GM12892 (cell line): ENCODE measurements at places on chromosomes 7 and 10.

DNA sequence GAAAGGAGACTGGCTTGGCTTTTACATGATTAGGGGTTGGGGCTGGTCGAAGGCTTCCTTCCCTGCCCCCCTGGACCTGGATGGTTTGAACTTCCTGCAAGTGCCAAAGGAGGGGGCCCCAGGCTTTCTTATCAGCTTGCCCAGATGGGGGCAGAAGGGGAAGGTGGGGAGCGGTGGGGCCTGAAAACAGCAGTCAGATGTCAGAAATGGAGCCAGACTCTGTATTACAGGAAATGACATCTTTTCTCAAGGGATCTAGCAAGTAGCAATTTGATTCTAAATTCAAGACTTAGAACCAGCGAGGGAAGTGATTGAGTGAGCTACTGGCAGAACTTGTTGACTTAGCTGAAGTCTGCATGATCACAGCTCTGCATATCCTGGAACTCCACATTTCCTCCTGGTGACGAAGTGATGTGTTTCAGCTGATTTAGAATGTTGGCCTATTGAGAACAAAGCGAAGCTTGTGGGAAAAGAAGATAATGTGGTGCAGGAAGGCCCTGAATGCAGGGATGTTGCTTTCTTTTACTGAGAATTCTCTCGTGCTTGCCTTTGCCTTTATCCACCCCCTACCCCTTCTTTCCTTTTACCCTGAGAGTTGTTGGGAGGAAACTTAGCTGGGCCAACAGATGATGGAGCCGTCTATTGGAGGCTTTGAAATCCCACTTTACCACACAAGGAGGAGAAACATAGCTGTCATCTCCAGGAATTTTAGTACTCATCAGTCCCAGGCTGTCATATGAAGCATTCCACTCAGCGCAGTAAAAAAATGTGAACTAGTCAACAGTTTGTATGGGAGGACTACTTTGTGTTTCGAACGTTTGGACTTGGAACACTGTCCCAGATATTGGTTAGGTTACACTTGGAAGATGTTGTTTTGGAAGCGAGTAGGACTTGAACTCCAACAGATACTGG, 43.2 kb downstream of the CCNY start:
- DNase-seq: no peak

DNA sequence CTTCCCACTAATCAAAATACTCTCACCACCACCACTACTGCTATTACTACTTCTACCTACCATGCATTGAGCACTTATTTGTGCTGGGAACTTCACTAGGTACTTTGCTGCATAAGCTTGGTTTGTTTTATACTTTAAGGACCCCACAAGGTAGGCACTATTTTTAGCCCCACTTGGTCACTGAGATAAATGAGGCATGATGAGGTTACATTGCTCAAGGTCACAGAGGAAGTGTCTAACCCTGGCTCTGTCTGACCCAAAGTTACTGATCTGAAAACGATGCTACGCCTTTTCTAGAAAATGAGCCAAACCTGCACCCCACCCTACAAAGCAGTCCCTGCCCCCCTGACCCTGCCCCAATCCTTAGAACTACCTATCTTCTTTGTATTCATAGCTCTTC, 35.6 kb downstream of the NRP1 start:
- DNase-seq: no peak

DNA sequence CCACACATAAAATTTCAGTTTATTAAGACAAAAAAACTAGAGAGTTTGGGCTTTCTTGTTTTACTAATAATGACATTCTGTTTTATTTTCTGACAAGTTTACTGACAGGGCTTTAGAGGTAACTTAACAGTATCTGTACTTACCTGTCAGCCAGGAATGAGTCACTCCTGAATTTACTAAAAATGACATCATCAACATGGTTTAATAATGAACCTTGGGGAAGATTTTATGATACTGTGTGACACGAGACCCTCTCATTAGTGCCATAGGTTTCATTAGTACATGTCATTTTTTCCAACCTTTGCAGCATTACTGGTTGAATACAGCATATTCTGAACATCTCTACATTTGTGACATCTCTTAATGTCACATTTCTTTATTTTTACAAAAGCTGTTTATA, 131.1 kb downstream of the KCND2 start:
- DNase-seq: no peak

GRCh38 chr7:13189668-13190067, 502.2 kb downstream of the ARL4A start:
- DNase-seq: no peak

DNA sequence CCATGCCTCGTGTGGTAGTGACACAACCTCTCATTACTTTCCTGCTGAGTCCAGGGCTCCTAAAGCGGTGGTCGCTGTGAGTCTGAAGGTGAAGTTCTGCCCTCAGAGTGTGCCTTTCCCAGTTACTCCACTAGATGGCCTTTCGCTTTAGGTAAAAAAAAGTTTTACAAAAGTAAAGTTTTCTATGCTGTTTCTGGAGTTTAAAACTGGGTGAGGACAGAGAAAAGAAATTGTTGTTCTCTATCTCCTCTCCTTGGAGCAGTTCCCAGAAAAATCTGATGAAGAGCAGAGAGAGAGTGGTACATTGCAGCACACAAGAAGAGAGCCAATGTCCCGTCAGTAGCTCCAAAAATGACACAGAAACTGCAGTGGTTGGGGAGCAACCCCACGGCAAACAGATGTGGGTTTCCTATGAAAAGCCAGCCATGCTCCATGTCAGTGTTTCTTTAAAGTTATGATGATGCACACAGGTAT, 257.1 kb downstream of the GLI3 start:
- DNase-seq: no peak

- DNase-seq: no peak
Measured at GRCh38 chr7:37833107-37833817, 15.1 kb upstream of the NME8 start.

DNA sequence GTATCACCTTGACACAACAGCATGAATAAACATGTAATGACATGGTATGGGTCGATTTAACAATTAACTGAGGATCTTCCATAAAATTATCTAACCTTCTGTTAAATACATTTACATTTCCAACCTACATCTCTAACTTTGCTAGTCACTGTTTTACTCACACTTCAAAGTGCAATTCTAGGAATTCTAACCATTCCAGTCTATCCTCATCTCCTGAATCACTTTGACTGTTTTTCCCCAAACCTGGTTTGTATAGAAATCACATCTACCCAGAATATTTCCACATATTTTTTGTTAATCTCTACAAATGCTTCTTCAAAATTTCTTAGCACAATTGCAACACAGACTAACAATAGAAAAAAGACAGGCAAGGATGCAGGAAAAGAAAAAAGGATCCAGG, 6.2 kb downstream of the ABI1 start:
- DNase-seq: no peak

GRCh38 chr7:5599543-5600200, 176.0 kb upstream of the TNRC18 start:
- no peak for DNase-seq

DNA sequence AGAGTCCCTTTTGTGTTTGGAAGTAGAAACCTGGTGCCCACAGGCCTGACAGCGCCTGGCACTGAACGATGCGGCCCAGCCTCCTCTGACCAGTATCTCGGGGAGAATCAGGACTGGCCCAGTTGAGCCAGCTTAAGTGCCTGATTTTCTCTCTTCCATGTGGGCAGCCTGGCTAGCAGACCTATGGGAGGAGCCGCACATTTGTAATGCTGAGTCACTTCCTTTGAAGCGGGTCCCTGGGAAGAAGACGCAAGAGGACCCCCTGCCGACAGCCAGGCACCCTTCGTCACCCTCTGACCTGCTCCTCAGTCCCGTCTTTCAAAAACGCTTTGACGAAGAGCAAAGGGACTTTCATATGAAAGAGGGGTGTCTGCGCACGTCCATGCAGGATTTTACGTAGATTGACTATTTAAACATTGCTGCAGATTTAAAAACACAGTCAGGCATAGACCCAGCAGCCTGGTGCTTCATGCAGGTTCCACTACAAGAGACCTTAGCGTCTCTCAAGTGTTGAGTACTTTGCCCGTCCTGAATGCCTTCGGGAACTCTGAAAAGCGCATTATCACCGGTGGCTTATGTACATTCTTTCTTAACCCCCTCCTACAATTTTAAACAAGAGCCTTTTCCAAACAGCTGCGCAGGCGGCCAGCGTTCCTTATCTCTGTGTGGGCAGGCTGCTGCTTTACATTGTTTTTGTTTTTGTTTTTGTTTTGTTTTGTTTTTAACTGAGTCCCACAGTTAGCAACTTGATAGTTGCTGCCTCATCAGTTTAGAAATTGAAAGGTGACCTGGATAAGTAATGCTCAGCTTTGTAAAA, 36.5 kb upstream of the AP5Z1 start:
- no peak for DNase-seq

GRCh38 chr10:113780681-113781250, 29.3 kb downstream of the PLEKHS1 start:
- no peak for DNase-seq

GRCh38 chr7:70799841-70800405, 332.0 kb upstream of the GALNT17 start:
- no peak for DNase-seq

- no peak for DNase-seq
Measured at GRCh38 chr10:90968328-90969081, 47.6 kb upstream of the ANKRD1 start.

GRCh38 chr7:87599336-87599735, 1.3 kb downstream of the ABCB1 start:
- DNase-seq: peak; percentile 33

GRCh38 chr7:47588704-47589225, 6.9 kb upstream of the TNS3 start:
- DNase-seq: no peak

DNA sequence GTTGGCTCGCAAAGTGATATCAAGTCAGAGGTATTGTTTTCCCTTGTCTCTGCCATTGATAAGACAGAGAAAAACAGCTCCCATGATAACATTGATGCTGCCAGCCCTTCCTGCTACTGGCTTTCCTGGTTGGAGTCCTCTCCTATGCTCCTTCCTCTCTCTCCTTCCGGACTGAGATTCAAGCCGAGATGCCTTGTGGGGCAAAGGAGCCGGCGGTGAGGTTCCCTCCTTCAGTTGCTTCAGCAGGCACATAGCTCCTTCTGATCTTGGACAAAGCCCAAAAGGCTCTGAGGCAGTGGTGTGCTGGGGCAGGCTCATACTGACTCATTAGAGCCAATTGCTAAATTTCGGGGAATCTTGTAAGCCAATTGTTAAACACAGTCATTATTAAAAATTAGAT, 8.8 kb upstream of the ZCCHC24 start:
- DNase-seq: no peak

- DNase-seq: no peak
Measured at GRCh38 chr10:57818522-57818921, 449.2 kb downstream of the IPMK start.
